HT1080 (cell line): ENCODE measurements at places on chromosomes 2 and 18.

- DNase-seq: no peak
Measured at GRCh38 chr2:234426616-234427015, 70.3 kb downstream of the ARL4C start.

DNA sequence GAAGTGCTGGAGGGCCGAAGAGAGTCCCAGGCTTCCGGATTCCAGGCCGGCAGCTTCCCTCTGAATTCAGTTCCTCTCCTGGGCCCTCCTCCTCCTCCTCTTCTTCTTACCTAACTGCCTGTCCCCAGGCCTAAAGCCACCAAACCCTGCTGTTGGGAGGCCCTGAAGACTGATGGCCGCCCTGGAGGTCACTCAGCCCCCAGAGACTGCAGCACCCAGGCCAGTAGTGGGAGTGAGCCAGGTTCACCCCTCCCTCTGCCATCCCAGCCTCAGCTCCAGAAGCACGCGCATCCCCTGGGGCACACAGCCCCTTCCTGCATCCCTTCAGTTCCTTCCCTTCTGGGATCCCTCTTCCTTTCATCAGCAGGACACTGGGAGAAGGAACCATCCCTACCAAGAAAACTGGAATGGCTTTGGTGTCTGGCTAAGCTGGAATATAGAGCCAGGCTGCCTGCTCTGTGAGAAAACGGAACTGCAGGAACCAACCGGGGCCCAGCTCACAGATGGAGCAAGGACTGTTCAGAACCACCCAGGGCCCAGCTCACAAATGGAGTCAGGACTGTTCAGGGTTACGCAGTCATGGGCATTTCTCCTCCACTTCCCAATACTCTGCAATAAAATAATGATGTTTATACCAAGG lies 127.4 kb downstream of the NDUFA10 start:
- DNase-seq: no peak

DNA sequence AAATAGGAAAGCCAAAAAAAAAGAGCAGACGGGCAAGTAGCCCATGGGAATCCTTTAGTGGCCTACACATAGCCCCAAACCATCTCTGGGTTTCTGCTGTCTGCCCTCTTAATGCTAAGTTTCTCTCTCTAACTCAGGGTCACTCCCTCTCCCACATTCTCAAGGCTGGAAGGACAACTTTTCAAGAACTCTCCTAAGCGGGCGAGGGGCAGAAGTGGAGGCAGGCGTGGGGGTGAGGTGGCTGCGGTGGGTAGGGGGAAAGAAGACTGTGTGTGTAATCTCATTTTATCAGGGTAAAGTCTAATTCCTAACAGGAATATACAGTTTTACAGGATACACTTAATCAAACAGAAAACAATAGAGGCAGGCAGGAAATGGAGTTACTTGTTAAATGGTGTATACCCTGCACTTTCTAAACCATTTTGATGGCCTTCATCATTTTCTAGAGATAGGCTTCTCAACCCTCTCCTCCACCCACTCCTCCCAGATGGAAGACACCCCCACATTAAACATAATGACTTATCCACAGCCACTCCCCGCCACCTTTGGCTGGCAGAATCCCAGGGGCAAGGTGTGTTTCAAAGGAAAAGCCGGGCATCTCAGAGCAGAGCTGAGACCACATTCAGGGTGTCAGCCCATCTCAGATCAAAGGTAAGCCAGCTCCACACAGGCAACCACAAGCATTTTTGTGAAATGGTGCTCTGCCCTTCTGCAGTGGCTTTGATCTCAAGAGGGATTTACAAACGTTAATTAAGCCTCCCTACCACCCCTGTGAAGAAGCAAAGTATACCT lies 6.8 kb downstream of the SMAD7 start:
- no peak for DNase-seq

GRCh38 chr2:23204685-23205242 lies 180.2 kb upstream of the KLHL29 start:
- no peak for DNase-seq

- no peak for DNase-seq
Measured at GRCh38 chr18:65737471-65737955, 13.3 kb upstream of the CDH7 start.

DNA sequence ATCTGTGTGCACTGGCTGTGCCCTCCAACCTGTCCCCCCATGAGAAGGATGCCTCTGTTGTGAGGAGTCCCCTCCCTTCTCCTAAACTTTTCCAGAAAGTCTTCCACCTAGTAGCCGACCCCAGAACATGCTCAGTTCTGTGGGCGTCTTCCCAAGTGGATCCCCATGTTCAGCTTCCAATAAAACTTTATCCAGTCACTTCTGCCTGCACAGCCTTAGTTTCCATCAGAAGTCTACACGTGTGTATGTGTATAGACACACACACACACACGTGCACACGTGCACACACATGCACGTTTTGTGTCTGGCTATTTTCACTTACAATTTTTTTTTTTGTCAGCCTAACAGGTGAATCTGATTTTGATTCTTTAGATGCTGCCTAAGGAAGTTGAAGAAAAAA lies 115.1 kb downstream of the RTP5 start:
- DNase-seq: no peak

GRCh38 chr2:207960090-207960489 lies 65.2 kb downstream of the PLEKHM3 start:
- DNase-seq: no peak

- no peak for DNase-seq
Measured at GRCh38 chr2:46246790-46247189, 50.4 kb upstream of the EPAS1 start.

- no peak for DNase-seq
Measured at GRCh38 chr2:135997380-135997779, 12.0 kb upstream of the DARS1 start.

DNA sequence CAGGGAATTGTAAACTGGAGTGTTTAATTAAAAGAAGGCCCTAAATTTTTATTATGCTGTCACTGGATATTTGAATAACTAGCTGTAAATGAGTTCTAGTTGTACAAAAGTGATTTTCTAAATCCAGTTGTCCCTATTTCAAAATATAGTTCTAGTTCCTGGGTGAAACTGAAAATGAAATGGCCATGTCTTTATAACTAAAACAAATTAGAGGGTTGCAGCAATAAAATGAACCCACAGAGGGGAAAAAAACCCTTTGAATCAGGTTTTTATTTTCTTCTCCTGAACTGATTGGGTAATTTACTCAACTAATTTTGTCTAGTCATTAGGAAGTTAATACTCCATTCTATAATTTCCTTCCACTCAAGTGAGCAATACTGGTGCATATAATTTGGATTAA lies 55.6 kb upstream of the MAP4K3 start:
- no peak for DNase-seq

- peak; percentile 44 for DNase-seq
Measured at GRCh38 chr2:28356095-28356911, 36.4 kb upstream of the FOSL2 start.
